NCI-H2029 (cell line): ENCODE measurements at places on chromosomes 3 and 15.

DNA sequence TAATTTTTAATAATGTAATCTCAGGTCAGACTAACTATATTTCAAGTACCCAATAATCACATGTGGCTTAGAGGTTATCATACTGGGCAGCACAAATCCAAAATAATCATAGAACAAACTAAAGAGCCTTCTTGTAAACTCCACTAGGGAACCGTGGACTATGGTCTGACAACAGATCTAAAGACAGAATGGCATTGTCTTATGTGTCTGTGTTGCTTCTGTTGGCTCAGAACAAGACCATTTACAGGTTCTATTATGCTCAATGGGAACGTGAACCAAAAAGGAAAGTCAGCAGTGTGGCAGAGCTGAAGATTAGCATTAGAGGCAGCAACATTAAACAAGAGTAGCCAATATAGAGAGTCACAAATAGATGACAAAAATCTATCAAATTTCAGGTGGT lies 74.9 kb downstream of the ETFA start:
- DNase-seq = no peak

DNA sequence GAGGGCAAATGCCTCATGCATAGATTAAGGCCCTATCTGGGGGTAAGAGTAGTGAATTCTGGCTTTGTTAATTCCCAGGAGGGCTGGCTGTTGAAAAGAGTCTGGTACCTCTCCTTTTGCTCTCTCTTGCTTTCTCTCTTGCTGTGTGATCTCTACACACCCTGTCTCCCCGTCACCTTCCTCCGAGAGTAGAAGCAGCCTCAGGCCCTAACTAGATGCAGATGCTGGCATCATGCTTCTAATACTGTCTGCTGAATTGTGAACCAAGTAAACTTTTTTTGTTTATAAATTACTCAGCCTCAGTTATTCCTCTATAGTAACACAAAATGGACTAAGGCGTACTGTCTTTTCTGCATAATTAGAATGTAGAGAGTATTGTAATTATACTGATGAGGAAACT lies 908.1 kb downstream of the DIPK2A start:
- DNase-seq = no peak

DNA sequence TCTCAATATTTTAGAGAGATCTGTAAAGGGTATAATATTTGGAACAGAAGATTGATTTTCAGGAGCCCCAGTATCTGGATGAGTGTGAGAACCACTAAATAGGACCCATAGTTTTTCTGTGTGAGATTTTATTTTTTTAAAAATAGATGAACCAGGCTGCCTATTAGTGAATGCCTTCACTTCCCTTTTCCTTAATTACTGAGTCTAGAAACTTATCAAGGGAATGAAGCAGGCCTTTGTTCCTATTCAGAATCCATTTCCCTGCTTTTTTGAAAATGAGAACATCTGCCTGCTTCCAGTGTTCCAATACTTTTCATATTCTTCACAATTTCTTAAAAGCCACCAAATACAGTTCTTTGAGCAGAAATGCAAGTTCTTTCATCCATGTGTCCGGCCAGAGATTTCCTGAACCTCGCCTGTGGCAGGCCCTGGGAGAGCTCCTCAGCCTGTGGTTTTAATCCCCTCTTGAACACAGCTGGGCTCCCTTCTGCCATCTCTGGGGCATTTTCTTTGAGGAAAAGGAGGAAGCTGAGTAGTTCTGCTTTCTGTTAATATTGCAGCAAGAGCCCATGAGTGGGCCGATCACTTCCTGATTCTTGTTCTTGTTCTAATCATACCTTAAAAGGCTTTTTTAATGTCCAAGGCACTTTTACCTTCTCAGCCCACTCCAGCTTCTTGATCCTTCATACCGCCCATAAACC lies 4.7 kb downstream of the EHD4 start:
- DNase-seq = no peak

- no peak for DNase-seq
These were observed 18.8 kb downstream of the MAGI1 start for GRCh38 chr3:66019896-66020295.

- no peak for DNase-seq
These were observed 66.5 kb upstream of the SH3GL3 start for GRCh38 chr15:83380682-83381081.

- DNase-seq = no peak
These were observed 939 bp downstream of the PPIB start for GRCh38 chr15:64161688-64162477.

GRCh38 chr3:101695779-101696372 lies 9.4 kb upstream of the RPL24 start:
- DNase-seq = no peak

DNA sequence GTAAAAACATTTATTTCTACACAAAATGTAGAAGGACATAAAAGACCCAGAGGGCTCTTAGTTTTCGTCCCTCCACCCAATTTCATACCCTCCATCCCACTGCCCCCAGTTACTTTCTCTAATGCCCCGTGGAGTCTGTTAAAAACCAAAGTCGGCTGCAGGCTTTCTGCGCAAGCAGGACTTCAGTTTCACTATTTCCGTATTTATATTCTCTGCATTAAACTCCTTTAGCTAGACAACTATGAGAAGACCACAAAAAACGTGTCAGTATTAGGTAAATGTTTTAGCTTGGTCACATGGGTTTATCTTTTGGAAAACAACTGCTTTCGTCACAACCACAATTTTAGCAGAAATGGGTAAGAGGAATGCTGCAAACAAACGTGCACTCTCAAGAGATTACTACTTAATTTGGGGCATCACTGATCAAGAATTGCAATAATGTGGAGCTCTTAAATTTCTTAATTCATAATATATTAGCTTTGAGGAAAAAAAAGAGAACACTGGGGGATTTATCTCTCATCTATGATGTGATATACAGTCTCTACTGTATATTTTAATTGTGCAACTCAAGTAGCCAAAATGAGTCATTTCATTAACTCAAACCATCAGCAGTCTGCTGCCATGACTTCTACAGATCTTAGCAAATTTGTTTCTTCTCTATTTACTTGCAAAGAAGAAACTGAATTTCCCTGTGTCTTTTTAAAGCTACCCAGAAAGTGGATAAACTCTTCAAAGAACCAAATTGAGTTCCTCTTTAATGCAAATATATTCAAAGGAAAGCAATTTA lies 740 bp upstream of the NSMCE3 start:
- no peak for DNase-seq

GRCh38 chr3:105996781-105997180 lies 128.0 kb upstream of the CBLB start:
- DNase-seq = no peak

- no peak for DNase-seq
These were observed 2.1 kb downstream of the PHC3 start for GRCh38 chr3:170179432-170179831.

GRCh38 chr3:59540696-59541095 lies 490.9 kb upstream of the CFAP20DC start:
- DNase-seq = no peak

DNA sequence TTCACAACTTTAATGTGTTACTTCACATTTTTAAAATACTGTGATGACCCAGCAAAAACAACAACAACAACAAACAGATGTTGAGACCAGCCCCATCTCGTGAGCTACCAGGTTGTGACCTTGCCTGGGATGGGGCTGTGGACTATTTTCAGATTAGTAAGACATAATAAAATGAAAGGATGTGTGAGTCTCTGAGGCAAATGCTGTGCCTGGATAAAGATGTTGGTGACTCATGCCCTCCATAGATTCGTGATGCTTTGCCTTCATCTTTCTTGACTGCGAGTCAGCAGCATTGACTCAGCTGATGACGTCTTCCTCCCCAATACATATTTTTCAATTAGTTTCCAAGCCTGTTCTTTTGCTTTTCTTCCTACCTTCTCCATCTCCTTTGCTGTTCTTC lies 453.0 kb upstream of the CFAP20DC start:
- no peak for DNase-seq

GRCh38 chr3:81760215-81760614 lies 1.2 kb downstream of the GBE1 start:
- DNase-seq = no peak

GRCh38 chr3:141482245-141482922 lies 4.4 kb upstream of the RASA2 start:
- DNase-seq = no peak

DNA sequence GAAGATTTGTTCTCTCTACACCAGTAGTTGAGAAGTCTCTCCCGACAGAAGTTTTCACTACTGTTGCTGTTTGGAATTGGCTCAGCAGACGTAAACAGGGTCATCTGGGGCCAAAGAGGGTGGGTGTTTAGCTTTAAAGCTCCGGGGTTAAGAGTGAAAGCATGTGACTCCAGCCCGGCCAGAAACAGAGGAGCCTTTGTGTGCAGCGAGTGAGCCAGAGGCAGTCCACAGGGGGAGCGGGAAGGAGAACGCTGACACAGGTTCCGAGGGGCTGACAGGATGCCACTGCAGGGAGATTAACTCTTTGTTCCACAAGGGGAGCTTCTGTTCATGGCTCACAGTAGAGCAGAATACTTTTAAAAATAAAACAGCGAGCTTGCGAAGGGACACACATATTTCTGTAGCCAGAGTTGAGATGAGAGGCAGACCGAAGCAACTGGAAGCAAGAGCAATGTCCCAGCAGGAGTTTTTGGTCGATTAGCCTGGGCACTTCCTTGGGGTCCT lies 26.9 kb downstream of the BMF start:
- no peak for DNase-seq

DNA sequence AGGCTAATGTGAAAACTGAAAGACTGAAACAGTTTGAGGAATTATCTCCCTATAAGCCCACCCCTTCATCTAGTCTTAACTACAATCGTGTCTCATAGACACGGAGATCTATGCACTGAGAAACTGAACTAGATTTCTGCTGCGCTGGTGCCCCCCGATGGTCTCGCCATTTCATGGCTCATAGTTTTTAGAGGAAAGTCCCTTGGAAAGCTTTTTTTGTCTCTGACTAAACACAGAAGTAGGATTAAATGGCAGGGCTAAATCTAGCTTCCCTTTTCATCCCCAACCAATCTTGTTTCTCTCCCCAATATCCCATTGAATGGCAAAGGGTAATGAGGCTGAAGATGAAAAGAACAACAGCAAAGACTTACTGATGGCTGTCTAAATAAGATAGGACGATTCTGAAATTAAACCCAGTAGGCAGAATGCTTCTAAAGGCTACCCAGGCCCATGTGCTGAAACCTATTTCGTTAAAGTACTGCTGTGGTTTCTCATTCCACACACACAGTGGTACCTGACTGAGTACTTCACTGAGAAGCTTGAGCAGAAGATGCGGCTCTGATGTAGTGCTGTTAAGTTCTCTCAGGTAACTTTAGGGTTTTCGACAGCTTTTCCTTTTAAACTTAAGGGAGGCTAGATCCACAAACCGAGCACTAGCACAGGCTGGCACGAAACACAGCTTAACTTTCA lies 142.7 kb downstream of the GADL1 start:
- no peak for DNase-seq

GRCh38 chr15:81410318-81410753 lies 36.3 kb upstream of the TMC3 start:
- peak; percentile 37 for DNase-seq

DNA sequence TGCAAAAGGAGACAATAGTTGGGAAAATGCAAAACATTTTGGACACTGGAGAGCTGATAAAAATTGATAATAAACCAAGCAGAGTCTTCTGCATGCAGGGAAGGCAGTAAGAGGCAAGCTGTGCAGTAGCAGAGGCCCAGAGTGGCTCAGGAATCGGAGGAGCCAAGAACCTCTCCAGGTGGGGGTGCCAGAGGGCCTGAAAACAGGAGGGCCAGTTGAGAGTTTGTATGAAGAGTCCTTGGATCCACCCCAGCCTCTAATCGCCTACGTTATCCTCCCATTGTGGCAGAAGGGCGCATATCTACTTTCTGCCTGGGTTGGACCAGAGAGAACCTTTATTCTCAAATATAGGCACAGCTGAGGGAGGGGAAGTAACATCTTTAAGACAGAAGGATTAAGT lies 48.9 kb upstream of the RBP1 start:
- no peak for DNase-seq

GRCh38 chr15:47184003-47184907 lies 533.0 kb upstream of the SEMA6D start:
- no peak for DNase-seq

- no peak for DNase-seq
These were observed 151.7 kb upstream of the TBL1XR1 start for GRCh38 chr3:177348974-177349373.

DNA sequence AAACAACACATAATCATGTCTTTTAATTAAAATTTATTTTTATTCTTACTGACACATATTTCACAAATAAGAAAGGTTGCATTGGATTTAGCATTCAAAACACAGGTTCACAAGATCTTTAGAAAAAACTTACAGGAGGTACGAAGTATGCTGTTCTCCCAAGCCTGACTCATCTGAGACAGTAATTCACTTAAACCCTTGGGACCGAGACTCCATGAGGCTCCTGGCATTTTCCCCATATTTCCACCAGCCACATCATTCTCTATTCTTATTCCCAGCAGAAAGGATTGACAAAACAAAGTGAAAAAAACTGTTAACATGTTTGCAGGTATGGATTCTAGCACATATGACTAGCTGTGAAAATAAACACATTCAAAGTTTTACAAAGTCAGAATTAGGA lies 52.6 kb downstream of the CNTN3 start:
- no peak for DNase-seq

GRCh38 chr3:39639344-39640236 lies 169.8 kb upstream of the MYRIP start:
- DNase-seq = no peak

DNA sequence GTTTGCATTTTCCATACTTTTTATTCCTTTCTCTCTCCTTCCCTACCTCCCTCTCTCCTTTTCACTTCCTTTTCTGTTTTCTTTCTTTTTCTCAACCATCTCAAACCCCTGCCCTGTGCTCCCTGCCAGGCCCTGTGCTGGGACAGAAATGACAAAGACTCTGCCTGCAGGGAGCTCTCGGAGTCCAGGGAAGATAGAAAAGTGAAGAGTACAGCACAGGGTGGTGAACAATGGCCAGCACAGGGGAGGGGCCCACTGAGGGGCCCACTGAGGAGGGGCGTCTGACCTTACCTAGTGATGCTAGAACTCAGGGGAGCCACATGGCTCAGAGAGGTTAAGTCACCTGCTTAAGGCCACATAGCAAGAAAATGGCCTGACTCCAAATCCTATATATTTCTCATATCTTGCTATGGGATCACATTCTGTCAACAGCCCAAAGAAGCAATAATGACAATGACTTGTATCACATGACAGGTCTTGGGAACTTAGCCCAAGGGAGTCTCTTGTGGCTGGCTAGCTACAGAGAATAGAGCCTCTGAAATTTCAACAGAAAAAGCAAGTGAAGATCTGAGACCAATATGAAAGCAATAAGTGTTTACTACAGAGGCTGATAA lies 44.3 kb upstream of the ATP2B2 start:
- no peak for DNase-seq

- DNase-seq = peak; percentile 39
These were observed 99.0 kb upstream of the LIPC start for GRCh38 chr15:58332676-58333400.

- DNase-seq = no peak
These were observed 27.0 kb downstream of the SUCNR1 start for GRCh38 chr3:151900460-151900859.

GRCh38 chr3:63593779-63594178 lies 58.7 kb upstream of the SNTN start:
- DNase-seq = no peak

GRCh38 chr3:146052791-146053310 lies 108.1 kb downstream of the PLOD2 start:
- DNase-seq = no peak
